ENCODE measurements at places on chromosomes 2 and 18. TPM values are rescaled to one million over a fixed set of nuclear protein-coding genes. Genes with fewer than 3 reads are reported as not detected.

The SPDYA gene
- total RNA-seq: 1.4 TPM

GRCh38 chr2:156021146-156022040 is 311.1 kb downstream of the NR4A2 start:
- DNase-seq: no peak

- DNase-seq: no peak
These were observed 5.3 kb upstream of the GORASP2 start for GRCh38 chr2:170923799-170924198.

- DNase-seq: no peak
These were observed 24.5 kb downstream of the UGP2 start for GRCh38 chr2:63866009-63866709.

Measured in occipital lobe (tissue), 3 donors.